Neural progenitor cell (in vitro differentiated cells): ENCODE measurements at places on chromosomes 1 and 21.

DNA sequence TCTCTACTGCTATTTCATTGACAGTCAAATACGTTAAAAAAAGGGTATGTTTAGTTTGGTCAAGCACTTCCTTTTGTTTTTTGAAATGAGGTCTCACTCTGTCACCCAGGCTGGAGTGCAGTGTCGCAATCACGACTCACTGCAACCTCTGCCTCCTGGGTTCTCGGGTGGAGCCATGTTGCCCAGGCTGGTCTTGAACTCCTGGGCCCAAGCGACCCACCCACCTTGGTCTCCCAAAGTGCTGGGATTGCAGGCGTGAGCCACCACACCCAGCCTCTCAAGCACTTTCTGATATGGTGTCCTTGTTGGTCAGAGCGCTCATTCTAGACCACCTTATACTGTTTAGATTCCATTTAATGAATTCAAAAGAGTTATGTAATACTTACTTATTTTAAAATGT lies 20.9 kb upstream of the RHBDL2 start:
- H3K4me1 ChIP-seq, result no peaks in the 10 kb centered on the region
- no peak overlapping the region for H3K27ac ChIP-seq
- no peaks in the 10 kb centered on the region for H3K27me3 ChIP-seq
- no peak overlapping the region for H3K4me3 ChIP-seq

DNA sequence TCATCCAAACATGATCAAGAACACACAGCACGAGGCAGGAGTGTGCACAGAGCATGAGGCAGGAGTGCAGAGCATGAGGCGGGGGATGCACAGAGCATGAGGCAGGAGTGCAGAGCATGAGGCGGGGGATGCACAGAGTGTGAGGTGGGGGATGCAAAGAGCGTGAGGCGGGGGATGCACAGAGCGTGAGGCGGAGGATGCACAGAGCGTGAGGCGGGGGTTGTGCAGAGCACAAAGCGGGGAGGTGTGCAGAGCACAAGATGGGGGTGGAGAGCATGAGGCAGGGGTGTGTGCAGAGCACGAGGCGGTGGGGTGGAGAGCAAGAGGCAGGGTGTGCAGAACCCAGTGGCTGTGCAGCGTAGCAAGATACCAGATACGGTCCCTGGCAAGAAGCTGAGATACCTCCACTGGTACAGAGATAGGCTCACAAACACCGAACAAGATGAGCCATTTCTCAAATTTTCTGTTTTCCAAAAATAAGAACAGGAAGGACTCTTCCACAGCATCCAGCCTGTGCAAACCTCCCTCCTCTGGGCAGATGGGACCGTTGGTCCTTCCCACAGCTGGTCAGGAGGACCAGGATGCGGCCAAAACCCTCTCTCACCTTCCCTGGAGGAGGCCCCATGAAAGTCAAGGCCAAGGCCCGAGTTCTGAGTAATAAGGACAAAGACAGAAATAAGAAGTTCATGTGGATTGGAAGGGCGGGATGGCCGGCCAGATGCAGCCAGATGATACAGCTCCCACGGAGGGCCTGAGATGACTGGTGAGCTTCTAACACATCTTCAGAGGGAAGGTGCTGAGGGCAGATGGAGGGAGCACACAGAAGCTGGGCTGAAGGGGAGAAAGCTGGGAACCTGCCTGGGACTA lies 12.0 kb downstream of the SPATC1L start:
- H3K27me3 ChIP-seq, result no peaks in the 10 kb centered on the region
- no peak for DNase-seq
- H3K36me3 ChIP-seq, result no peaks in the 10 kb centered on the region
- H3K4me1 ChIP-seq, result no peaks in the 10 kb centered on the region
- no peak overlapping the region for H3K4me3 ChIP-seq
- H3K27ac ChIP-seq, result no peak overlapping the region

GRCh38 chr1:232868793-232869491 lies 63.7 kb downstream of the MAP10 start:
- no peaks in the 10 kb centered on the region for H3K36me3 ChIP-seq
- H3K4me1 ChIP-seq, result no peaks in the 10 kb centered on the region
- no peak overlapping the region for H3K4me3 ChIP-seq
- DNase-seq, result no peak
- H3K27me3 ChIP-seq, result no peaks in the 10 kb centered on the region

DNA sequence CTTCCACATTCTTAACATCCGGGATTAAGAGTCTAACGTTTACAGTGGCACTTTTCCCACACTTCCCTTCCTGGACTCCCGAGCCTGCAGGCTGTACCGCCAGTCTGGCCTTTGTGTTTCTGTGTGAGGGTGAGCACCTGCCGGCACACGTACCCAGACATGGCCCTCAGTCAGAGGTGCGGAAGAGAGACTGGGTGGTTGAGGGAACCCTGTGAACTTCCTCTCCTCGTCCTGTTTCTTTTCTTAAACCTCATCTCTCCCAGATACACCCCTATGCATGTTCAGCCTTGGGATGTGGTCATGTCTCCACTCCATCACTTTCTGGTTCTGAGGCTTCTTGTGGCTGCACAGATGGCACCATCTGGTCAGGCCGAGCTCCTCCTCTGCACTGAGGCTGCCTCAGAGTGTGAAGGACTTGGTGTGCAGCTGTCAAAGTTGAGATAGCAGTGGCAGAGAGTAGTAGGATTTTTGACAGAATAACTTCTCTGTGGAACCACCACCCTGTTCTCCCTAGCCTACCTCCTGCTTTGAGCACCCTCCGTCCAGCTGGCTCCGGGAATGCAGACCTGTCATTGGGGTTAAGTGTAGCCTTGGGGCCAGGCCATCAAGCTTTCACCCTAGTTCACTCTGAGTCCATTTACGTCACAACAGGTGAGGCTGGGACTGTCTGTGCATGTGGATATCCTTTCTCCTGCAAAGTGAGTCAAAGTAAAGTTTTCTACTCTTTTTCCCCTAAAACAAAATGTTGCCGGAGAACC lies 31.4 kb downstream of the VASH2 start:
- H3K27ac ChIP-seq, result no peak overlapping the region
- H3K4me3 ChIP-seq, result no peak overlapping the region
- peaks cover 22% of the 10 kb centered on the region for H3K4me1 ChIP-seq
- H3K27me3 ChIP-seq, result no peaks in the 10 kb centered on the region

- H3K4me1 ChIP-seq, result no peaks in the 10 kb centered on the region
- H3K4me3 ChIP-seq, result no peak overlapping the region
- H3K36me3 ChIP-seq, result no peaks in the 10 kb centered on the region
- no peaks in the 10 kb centered on the region for H3K27me3 ChIP-seq
- DNase-seq, result no peak
Measured at GRCh38 chr1:47608296-47608875, 170.5 kb downstream of the FOXD2 start.

DNA sequence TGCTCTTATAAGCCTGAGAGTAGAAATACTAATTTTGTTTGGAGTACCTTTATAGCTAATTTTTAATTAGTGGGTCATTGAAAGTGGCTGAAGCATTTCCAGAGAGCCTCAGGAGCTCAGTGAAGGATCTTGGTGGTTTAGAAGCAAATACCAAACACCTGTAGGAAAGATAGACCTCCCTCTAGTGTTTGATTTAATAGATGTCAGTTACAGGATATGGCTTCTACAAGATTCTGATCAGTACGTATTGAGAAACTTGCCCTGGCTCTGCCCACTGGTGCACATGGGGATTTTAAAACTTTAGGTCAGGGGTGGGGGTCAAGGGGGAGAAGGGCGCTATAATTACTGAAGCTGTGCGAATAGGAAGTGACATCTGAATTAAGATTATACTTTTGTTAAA lies 122.2 kb downstream of the POU2F1 start:
- H3K27me3 ChIP-seq, result no peaks in the 10 kb centered on the region
- peaks cover 16% of the 10 kb centered on the region for H3K4me1 ChIP-seq
- H3K36me3 ChIP-seq, result peaks cover 6% of the 10 kb centered on the region
- no peak for DNase-seq
- no peak overlapping the region for H3K4me3 ChIP-seq

DNA sequence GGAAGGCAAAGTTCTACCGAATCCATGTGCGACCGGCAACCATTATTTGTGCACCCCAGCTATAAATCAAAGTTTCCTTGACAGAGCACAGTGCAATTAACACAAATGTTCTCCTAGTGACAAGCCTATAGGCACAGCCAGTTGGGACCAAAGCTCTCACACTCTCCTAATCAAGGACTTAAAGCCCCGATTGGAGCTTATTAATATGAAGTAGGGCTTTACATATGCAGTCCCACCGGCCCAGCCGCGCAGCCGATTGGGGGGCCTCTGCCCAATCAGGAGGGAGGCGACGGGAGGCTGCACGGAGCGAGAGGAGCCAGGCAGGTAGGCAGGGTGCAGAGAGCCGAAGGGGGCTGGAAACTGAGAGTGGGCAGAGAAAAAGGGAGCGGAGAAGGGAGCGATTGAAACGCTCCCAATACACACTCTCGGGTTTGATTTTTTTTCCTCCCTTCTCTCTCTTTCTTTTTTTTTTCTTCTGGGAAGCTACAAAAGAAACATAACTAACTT lies at the start of gene ESRRG:
Gene ESRRG, minus strand, starts transcription at position 156 of the 507 bp plus-strand sequence. Its CDS starts 130 bp downstream, at position 26.
- H3K4me1 ChIP-seq, result peaks cover 26% of the 10 kb centered on the region
- H3K27ac ChIP-seq, result no peak within 1 kb of the TSS
- peak within 1 kb of the TSS; percentile 70 for H3K4me3 ChIP-seq
- no peaks in the 10 kb centered on the region for H3K36me3 ChIP-seq
- H3K27me3 ChIP-seq, result peaks cover 15% of the 10 kb centered on the region
